Activated CD4-positive, alpha-beta T cell treated with anti-CD3 and anti-CD28 coated beads, Interleukin-2, amount 50 U/mL, for 1 hour (primary cell): ENCODE measurements at places on chromosomes 13 and 19.

DNA sequence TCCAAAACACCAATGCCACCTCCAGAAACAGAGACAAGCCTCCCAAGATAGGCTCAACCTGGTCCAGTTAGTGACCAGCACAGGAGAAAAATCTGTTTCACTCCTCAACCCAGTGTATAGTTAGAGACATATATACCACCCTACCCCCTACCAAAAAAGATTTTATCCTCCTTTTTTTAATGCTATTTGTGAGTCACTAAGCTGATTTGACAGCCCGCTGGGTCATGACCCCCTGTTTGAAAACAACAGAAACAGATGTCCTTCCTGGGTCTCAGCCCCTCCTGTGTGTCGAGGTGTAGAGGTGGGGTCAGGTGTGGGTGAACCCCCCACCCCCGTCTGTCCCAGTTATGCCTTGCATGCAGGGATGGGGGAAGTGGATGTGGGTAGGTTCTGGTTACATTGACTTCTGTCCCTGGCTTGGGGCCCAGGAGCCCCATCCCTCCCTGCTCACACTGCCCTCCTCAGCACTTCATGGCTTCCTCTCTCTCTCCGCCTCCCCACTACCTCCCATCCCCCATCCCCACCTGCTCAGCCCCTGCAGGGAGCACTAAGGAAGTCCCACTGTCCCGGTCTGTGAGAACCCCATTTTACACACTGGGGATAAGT is 14.0 kb upstream of the TOMM40 start:
- no peak for DNase-seq

- DNase-seq: no peak
Measured at GRCh38 chr19:51514866-51515481, 13.4 kb upstream of the SIGLEC12 start.

- peak; percentile 8 for DNase-seq
Measured at GRCh38 chr19:42563352-42564210, 31.1 kb downstream of the CEACAM8 start.

DNA sequence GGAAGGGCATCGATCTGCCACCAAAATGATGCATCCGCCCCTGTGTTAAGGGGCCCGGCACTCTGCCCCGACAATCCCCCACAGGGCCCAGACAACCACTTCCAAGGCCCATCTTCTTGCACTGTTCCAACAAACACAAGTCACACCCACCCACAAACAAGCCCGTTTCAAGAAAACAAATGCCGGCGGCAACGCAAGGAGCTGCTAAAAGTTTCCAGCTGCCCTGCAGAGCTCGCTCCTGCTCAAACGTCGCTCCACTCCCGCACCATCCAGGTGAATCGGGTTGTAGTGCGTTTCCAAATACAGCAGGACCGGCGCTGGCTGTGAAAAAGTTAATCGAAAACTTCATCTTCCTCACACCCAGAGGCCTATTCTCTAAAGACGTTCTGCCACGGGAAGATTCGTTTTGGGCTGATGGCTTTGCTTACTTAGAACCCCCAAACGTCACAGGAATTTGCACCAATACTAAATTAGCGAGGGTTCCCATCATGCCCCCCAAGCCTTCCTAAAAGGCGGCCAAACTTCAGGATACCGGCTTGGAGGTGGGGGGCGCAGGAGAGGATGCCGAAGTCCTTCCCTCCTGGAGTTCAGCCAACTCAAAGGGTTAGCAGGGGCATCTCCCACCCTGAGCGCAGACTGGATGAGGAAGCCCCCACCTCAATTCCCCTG is 107.4 kb upstream of the DOCK9 start:
- peak; percentile 36 for DNase-seq

- DNase-seq: no peak
Measured at GRCh38 chr19:28018499-28018898, 1194.5 kb downstream of the UQCRFS1 start.

- no peak for DNase-seq
Measured at GRCh38 chr13:73876323-73876722, 257.9 kb downstream of the KLF12 start.

GRCh38 chr13:32179708-32180107 is 135.5 kb downstream of the ZAR1L start:
- DNase-seq: no peak

DNA sequence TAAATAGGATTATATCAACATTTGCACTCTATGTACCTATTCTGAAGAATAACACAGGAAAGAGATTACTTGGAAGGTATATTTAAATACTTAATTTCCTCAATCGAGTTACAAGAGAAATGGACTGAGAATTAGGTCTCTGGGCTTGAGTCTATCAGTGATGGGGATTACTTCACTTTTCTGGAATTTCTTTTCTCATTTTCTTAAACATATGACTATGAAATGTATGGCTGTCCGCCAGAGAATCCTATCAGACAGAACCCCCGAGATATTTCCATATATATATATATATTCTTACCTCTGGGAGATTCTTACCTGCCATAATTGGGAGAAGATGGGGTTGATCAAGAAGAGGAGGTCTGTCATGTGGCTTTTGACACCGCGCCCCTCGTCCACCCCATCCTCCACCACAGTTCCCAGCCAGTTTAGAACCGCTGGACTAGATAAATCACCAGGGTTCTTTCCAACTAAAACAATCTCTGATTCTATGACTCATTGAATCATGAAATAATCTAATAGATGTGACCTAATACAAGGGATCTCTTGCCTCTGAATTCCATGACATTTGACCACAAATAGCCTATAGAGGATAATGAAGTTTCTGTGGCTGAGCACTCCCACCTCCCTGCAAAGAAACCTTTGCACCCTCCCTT is 231.3 kb downstream of the TBC1D4 start:
- no peak for DNase-seq

- no peak for DNase-seq
Measured at GRCh38 chr19:34732612-34733211, 1.3 kb upstream of the ZNF181 start.

DNA sequence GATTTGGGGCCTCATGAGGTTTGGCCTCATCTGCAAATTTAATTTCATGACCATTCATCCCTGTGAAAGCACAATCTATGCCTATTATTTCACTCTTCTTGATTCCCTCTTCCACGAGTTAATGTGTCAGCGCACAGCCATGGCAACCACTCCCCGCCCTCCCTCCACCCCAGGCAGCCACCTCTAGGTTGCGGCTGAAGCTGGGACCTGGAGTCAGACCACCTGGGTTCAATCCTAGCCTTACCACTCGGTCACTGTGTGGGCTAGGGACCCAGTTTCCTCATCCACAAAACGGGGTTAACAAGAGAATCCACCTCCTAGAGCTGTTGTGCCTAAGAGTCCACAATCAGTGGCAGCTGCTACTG is 9.8 kb downstream of the CHST8 start:
- DNase-seq: no peak

DNA sequence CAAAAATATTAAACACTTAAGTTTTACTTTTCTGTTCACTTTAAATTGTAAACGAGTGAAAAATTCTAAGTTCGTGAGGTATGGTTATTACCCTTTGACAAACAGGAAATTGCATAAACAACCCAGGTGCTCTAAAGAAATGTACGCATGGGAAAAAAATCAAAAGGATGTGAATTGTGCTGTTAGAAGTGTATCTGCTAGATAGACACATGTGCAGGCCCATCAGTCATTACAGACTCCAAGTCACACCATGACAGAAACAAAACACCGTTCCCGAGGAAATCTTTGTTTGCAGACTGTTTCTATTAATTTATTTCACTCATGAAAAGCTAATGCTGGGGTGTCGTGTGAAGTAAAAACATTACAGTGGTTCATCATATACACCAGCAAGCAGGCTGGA is 17.0 kb upstream of the DOCK9 start:
- DNase-seq: no peak

DNA sequence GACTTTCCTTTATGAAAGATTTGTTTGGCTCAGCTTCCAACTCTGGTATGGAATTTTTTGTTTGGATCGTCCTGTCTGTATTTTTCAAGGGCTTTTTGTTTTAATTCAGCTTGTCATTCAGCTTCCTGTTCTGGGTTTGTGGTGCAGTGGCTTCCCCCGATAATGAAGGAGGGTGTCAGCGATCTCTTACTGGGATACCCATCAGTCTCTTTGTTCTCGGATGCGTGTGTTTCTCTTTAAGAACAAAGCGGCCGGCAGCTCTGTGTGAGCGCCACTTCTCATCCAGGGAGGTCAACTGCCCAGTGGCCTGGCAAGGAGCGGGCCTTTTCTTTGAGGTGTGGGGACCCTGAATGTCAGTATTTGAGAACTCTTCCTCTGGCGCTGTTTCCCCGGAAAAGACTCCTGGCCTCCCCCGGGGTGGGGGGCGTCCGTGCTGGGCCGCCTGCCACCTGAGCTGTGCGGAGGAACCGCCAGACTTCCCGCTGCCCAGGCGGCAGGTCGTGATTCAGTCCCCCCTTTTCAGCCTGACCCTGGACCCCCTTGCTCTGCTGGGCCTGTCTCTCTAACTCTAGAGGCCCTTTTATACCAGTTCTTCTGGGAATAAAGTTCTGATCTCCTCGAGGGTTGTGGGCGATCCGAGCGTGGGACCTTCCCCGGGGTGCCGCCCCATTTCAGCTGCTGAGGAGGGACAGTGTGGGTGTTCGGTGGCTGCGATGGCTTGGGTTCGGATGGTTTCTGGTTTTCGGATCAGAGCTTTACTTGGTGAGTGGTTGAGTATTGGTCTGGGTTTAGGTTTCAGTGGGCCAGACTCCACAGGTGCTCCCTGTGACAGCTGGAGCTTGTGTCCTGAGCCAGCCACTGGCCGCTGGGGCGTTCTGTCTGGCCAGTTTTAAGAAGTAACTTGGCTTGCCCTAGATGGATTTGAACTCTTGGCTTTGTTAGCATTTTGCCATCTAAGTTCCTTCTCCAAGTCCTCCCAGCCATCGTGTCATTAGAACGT is 3.4 kb downstream of the SF3A2 start:
- no peak for DNase-seq

GRCh38 chr19:41230067-41230857 is 11.2 kb downstream of the AXL start:
- no peak for DNase-seq

DNA sequence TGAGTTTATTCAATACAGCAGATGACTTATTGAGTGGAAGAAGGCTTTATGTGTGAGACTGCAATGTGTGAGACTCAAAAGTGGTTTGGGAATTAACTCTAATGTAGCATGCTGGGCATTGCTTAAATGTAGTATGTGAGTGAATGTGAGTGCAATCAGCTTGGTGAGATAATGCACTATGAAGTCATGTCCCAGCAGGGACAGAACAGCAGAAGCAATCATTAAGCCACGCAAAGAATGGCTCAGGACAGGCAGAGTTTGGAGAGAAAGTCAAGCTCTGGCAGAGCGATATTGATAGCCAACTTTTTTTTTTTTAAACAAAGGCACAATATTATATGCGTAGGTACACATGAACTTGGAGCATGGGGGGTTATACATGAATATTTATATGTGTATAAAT is 597.7 kb downstream of the GPC6 start:
- DNase-seq: no peak

DNA sequence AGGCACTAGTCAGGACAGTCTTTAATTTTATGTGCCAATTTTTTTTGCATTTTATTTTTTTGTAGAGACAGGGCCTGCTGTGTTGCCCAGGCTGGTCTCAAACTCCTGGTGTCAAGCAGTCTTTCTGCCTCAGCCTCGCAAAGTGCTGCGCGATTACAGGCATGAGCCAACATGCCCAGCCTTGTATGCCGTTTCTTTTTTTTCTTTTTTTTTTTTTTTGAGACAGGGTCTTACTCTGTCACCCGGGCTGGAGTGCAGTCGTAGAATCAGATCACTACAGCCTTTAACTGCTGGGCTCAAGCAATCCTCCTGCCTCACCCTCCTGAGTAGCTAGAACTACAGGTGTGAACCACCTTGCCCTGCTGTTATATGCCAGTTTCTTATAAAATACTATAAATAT is 26.4 kb downstream of the BORA start:
- no peak for DNase-seq

DNA sequence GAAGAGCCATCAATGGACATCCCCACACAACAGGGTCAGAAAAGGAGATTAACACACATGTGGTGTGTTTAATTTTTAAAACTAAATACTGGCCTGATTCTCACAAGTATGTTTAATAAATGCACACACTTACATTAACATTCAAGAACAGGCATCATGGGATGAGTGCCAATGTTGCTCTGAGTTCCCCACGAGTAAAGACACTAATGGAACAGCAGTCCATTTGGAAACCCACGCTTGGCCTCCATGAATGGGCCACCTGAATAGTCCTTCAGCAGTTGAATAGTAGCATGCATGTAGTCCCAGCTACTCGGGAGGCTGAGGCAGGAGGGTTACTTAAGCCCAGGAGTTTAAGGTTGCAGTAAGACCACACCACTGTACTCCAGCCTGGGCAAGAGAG is 195.2 kb upstream of the IPO5 start:
- no peak for DNase-seq

GRCh38 chr13:98780451-98780850 is 28.0 kb upstream of the SLC15A1 start:
- DNase-seq: no peak

DNA sequence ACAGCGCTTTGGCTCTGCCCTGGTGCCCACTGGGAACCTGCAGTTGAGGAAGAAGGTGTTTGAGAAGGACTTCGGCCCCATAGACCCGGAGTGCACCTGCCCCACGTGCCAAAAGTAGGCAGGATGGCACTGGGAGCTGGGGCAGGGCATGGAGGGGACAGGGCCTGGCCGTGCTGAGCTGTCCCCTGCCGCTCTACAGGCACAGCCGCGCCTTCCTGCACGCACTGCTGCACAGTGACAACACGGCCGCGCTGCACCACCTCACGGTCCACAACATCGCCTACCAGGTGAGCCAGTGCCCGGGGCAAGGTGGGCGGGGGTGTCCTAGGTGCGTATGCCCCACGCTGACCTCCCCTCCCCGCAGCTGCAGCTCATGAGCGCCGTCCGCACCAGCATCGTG is 5.1 kb upstream of the DNM2 start:
- DNase-seq: no peak

GRCh38 chr19:6818246-6818645 is 45.7 kb downstream of the VAV1 start:
- no peak for DNase-seq

DNA sequence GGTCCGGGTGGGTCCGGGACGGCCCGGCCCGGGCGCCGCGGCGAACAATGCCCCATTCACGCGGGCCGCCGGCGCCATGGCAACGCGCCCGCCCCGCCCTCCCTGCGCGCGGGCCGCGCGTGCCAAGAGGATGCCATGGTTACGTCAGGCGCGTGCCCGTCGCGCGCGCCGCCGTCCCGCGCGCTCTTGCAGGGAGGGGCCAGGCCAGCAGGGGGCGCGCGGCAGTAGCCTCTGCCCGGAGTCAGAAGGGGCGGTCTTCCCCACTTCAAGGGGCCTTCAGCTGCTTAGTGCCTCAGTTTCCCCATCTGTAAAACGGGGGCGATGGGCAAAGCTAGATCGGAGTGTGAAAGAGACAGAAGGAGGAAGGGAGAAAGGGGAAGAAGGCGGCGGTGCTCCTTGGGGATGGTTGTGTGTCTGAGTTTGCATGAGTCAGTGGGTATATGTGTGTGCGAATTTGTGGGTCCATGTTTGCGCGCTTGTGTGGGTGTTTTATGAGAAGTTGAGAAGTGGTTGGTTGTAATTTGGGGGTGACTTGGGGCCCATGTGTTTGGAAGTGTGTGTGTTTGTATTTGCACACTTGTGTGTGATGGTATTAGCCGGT is 11.6 kb upstream of the NFIX start:
- DNase-seq: peak; percentile 80

DNA sequence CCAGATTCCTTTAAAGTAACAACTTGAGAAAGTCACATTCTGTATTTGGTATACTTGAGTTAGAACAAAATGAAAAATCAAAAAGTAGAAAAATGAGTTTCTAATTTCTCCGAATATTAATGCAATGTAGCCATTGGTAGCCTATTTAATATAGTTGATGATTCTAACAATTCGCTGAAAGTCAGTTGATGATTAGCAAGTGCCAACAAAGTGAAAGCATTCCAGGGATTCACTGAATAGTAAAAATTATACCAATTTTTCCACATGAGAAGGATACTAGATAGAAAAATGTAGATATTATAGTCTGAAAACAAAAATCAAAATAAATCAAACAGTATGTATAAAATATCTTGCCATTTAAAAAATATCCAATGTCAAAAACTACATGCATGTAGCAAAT is 117.2 kb downstream of the FREM2 start:
- DNase-seq: no peak
